Sciatic nerve (tissue), 2 donors: ENCODE measurements at places on chromosomes 1 and 21. TPM values are rescaled to one million over a fixed set of nuclear protein-coding genes. Genes with fewer than 3 reads are reported as not detected.
A peak's percentile ranks its signal among the peaks of the same experiment; 100 is the strongest.

DNA sequence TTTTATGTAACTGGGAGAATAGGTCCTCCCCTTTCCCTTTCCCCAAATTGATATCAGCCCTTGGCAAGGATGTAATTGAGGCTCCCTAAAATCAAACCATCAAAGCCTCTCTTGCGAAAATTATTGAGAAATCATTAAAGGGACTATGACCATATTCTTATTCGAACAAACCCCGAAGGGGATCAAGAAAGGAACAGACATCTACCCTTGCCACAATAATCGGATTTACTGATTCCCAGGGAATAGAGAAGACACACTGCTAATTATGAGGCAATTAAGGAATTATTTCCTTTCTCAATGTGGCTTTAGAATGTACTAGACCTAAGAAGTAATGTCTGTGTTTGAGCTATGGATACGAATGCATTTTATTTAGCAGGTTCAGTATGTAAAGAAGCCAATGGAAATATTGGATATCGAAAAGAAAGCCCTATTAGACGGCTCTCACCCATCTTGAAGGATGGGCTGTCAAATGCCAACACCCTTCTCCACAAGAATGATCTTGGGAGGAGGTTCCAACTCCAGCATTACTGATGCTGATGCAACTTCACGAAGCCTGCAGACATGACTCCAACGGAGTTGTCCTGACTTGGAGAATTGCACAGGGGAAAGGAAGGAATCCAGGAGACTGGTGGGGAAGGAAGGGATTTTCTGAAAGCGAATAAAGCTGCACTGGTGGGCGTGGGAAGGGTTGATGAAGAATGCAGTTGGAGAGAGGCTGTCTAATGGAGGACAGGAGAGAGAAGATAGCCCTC is 11.6 kb upstream of the PTPRF start:
- no peak for DNase-seq

- DNase-seq = no peak
Observed at GRCh38 chr1:87915771-87916170, 587.1 kb downstream of the LMO4 start.

GRCh38 chr1:110765640-110766335 is 91.0 kb upstream of the KCNA3 start:
- no peak for DNase-seq

- DNase-seq = no peak
Observed at GRCh38 chr1:162753998-162754585, 36.4 kb upstream of the HSD17B7 start.

- DNase-seq = no peak
Observed at GRCh38 chr1:9244501-9245229, 10.1 kb downstream of the H6PD start.

GRCh38 chr1:151384584-151384983 is 12.1 kb upstream of the SELENBP1 start:
- no peak for DNase-seq

GRCh38 chr1:1305300-1306069 is 2.2 kb downstream of the ACAP3 start:
- DNase-seq = peak; percentile 85

- no peak for DNase-seq
Observed at GRCh38 chr1:53765657-53766056, 26.7 kb upstream of the GLIS1 start.

DNA sequence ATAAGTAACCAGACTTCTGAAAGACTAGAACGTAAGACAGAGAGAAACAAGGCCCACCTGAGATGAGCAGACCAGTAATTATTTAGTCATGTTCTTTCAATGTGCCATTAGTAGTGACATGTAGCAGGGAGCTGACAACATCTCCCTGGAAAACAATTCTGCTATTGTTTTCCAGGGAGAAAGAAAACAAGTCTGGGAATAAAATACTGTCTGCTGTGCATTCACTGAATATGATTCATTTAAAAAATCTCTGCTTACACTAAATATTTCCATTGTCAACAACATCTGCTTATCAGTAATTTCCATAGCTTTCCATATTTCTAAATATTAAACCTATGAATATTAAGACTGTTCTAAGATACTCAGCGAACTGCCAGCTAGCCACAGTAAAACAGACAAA is 80.0 kb downstream of the VCAM1 start:
- DNase-seq = no peak

DNA sequence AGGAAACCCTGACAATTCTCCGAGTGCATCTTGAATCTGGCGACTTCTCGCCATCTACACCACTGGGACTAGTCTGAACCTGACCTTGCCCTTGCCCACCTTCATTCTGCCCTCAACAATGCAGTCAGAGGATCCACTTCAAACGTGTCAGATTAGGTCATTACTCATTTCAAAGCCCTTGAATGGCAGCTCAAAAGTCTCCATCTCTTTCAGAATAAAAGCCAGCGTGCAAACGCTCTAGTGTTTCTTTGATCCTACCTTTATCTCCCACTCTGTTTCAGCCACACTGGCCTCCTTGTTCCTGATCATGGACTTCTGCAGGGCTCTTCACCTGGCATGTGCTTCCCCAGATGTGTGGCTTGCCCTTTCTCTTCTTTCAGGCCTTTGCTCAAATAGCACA is 31.3 kb downstream of the SLC30A1 start:
- DNase-seq = no peak

GRCh38 chr1:107659961-107660360 is 305.0 kb downstream of the VAV3 start:
- DNase-seq = no peak

- DNase-seq = peak; percentile 65
Observed at GRCh38 chr1:48776393-48777218, at the start of gene BEND5. TSS of gene BEND5 (minus strand) at chr1:48776891. CDS start at chr1:48776831, 60 bp downstream.

- DNase-seq = no peak
Observed at GRCh38 chr1:215878128-215878527, 311.0 kb downstream of the KCTD3 start.

- DNase-seq = no peak
Observed at GRCh38 chr1:204959374-204959773, 83.6 kb upstream of the CNTN2 start.

DNA sequence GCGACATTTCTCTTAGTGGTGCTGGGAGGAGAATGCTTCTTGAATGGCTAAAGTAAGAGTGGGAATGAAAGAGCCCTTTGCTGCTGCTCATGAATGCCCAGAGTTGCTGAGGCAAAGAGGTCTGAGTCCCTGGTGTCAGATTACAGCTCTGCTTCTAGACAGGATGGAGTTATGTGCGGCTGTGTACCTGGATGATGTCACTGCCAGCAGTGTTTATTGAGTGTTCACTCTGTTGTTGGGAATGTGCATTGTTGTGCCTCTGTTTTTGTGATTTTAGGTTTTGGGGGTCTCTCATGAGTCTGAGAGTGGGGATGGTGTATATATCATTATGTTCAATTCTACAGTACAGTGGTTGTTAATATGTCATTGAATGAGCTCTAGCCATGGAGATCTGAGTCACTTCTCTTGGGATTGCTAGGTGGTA is 2.7 kb downstream of the CDC14A start:
- no peak for DNase-seq

DNA sequence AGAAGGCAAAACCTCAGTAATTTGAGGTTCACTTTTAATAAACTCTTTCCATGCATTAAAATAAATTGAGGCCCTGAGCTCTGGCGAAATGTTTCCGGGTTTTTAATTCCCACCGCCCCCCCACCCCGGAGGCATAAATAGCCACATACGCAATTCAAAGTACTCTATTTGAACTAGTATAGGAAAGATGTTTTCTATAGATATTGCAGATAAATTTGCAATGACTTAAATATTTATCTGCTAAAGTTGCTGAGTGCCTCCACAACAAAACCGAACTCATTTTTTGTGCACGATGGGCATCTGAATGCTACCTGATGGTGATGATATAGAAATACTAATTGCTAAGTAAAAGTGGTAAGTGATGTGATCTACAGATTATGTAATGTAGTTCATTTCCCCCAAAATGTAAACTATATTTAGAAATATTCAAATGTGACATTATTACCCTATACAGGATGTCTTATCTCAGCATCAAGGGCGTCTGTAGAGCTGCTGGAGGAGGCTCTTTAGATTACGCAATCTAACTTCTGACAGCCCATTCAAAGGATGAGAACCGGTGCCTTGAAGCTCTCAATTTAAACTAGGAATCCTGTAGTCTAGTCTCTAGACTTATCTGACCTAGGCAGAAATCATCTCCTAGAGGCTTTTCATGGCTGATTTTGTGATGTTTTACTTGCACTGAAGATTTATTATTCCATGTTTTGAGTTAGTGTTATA is 8.5 kb downstream of the IRF2BP2 start:
- no peak for DNase-seq

DNA sequence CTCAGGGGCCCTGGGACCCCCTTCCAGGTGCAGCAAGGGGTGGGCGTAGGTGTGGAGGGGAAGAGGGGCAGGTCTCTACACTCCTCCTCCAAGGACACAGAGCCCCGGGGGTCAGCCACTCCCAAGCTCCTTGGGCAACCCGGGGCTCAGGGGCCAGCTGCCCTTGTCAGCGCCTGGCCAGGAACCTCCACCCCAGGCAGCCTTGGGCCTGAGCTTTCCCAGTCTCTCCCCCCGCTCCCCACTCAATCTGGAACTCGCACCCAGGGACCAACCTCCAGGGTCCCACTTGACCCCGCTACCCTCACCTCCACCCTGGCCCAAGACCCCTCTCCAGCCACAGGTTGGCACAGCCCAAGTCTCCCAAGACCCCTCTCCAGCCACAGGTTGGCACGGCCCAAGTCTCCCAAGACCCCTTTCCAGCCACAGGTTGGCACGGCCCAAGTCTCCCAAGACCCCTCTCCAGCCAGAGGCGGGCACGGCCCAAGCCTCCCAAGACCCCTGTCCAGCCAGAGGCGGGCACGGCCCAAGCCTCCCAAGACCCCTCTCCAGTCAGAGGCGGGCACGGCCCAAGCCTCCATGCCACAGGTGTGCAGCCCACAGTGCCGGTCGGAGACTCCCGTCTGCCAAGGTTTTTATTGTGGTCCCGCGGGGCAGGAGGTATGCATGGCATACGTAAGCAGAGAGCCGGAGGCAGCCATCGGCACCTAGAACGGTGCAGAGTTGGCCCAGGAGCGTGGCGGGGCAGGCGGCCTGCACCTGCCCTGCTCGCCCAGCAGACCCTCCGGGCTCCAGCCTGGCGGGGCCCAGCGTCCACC is 3.0 kb downstream of the TNFRSF4 start:
- DNase-seq = no peak

GRCh38 chr21:34131586-34131985 is 58.2 kb downstream of the MRPS6 start:
- no peak for DNase-seq

DNA sequence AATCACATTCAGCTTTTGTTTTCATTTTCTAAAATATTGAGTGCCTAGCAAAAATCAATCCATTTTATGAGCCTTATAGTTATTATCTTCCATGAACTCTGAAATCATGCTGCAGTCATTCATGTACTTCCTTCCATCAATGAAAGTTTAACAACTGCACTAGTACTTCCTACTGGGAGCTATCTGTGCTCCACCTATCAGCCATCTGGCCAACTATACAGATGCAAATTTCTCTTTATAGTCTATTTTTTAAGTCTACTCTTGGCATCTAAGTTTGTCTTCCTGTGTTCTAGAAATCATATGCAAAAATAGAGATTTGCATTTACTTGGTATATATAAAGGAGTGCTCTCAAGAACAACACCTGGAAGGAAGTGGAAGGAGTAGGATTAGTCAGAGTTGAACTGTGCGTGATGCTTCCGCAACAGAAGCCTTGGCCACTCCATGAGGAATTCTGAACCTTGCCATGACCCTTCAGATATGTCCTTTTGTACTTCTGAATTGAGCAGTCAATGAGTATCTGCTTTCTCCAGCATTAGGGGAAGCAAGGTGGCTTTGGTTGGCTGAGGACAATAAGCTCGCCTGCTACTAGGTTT is 403.2 kb upstream of the ADAMTS5 start:
- no peak for DNase-seq

The C1orf115 gene
- 24.3 TPM for total RNA-seq

The ZNF362 gene
- total RNA-seq = 40.0 TPM

The MMEL1 gene
- 1.7 TPM for total RNA-seq

The GPR153 gene
- total RNA-seq = 10.6 TPM

The RCSD1 gene
- 12.2 TPM for total RNA-seq

The GPR161 gene
- 10.7 TPM for total RNA-seq

The KRTAP7-1 gene
- total RNA-seq = not detected

The KIF17 gene
- total RNA-seq = 2.4 TPM

The SNAPIN gene
- 30.2 TPM for total RNA-seq
